ENCODE measurements at places on chromosomes 4 and X. TPM values are rescaled to one million over a fixed set of nuclear protein-coding genes. Genes with fewer than 3 reads are reported as not detected.

DNA sequence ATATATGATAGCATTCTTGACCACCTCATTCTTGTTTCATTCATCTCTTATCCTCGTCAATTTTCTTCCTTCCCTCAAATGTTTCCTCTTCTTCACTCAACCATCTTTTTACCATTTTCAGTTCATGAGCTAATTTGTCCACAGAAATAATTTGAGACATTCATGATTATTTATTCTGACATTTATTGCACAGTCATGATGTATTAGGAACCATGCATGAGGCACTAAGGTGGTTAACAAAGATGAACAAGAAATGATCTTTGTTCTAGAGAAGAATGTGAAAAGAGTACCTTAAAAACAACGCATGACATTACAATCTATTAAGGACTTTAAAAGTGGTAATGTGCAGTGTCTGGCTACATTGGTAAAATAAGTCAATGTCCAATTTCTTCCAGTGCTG is 27.9 kb downstream of the TEC start:
- DNase-seq: no peak

Gene IL1RAPL1
- 0.10 TPM for total RNA-seq

- no peak for DNase-seq
These were observed 1.8 kb downstream of the CCDC22 start for GRCh38 chrX:49237060-49237459.

GRCh38 chrX:40470830-40471429 is 109.8 kb upstream of the ATP6AP2 start:
- DNase-seq: no peak

GRCh38 chr4:111991163-111991562 is 154.1 kb upstream of the FAM241A start:
- no peak for DNase-seq

Gene NDUFC1
- 49.0 TPM for total RNA-seq

Gene RP2
- 13.1 TPM for total RNA-seq

DNA sequence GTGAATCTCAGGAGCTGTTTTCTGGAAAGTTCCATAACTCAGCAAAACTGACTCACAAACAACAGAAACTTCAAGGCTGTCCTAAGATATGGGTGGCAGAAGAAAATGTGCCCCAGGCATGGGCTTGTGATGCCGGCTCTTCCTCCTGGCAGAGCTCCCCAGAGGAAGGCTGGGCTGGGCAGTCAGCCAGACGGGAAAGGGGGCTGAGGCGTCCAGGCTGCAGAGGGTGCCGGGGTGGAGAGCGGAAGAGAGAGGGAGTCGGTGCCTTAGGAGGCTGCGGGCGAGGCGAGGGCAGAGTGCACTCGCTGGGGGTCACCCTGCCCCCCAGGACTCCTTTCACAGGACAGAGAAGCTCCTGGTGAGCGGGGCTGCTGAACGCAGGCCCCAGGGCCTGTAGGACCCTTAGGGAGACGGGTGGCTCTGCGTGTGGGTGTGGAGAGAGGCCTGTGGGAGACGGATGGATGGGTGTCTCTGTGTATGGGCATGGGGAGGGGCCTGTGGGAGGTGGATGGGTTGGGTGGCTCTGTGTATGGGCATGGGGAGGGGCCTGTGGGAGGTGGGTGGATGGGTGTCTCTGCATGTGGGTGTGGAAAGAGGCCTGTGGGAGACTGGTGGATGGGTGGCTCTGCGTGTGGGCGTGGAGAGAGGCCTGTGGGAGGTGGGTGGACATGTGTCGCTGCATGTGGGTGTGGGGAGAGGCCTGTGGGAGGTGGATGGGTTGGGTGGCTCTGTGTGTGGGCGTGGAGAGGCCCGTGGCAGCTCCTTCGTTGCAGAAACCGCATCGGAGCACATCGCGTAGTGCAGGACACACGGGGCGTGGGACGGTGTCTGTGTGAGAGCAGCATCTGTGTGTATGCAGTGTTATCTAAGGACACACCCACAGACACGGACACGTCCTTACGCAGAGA is 15.9 kb downstream of the PCGF3 start:
- no peak for DNase-seq

Gene MFAP3L
- 3.0 TPM for total RNA-seq

DNA sequence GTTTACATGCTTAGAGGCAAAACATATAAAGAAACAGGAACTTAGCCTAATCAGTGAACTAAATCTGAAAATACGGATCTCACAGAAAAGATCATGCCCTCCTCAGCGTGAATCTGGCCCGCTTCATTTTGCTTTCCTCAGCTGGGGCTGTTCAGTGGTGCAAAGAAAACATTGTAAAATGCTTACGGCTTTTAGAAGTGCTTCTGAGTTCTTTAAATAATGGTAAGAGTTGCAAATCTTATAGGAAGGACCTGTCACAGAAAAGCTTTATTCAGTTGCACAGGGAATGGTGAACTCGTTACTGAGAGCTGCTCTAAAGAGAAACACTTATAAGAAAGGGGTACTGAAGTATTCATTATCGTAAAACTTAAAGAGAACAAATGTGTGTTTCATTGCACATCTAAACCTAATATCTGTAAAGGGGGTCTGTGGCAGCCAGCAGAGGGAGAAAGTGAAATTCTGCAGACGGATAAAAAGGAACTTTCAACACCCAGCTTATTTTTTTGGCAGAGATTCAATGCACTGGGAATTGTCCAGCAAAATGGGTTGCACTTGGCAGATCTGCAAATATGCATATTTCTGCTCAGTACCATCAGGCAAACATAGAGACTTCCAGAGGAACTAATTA is 139.2 kb upstream of the ANK2 start:
- DNase-seq: no peak

DNA sequence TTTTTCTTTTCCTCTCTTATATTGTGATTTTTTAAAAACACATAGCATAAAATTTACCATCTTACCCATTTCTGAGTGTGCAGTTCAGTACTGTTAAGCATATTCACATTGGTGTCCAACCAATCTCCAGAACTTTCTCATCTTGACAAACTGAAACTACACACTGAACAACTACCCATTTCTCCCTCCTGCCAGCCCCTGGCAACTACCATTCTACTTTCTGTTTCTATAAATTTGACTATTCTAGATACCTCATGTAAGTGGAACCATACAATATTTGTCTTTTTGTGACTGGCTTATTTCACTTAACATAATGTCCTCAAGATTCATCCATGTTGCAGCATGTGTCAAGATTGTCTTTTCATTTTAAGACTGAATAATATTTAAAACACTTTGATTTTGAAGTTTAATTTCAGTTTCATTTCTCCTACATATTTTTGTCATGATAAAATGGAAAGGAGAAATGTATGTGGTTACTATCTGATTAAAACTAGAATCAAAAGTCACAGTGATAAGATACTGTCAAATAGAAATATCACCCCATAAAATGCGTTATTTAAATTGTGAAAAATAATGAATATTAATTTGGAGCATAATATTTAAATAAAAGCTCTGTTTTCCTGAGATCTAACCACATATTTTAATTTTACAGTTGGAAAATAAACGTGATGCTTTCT is 122.8 kb downstream of the DIPK2B start:
- DNase-seq: no peak

DNA sequence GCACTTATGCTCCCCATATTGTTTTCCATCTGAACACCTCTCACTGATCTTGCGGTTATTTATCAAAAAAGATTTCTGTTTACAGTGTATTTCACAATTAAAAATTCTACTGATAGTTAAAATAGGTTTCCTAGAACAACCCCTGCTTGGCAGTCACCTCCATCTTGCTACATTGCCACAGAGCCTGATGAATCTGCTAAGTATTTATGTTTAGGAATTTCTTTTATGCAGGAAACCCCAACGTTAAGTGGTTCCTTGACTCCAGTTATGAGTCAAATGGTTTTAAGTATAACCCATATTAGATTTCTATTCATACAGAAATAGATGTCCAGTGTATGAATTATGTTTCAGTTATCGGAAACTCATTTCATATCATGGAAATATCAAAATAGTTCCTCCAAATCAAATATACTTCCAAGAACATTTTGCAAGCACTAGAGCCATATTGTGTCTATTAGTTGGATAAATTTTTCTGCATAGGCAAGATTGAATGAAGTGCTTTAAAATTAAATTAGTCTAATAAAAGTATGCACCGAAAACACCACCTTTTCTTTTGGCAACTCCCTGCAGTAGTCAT is 20.6 kb downstream of the GALNT7 start:
- no peak for DNase-seq

DNA sequence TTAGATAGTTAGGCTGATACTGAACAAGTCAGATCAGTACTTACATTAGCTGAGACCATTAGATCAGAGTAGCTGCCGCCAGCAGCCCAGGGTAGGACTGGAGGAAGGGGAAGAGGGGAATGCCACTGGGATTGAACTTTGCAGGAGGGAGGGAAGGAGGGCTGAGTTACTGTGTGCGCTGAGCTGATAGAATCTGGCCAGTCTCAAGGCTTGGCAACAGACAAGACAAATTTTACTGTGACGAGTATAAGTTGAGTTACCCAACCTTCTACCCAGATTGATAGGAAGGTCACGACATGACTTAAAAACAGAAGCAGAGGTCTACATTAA is 372.1 kb downstream of the OPHN1 start:
- DNase-seq: no peak

DNA sequence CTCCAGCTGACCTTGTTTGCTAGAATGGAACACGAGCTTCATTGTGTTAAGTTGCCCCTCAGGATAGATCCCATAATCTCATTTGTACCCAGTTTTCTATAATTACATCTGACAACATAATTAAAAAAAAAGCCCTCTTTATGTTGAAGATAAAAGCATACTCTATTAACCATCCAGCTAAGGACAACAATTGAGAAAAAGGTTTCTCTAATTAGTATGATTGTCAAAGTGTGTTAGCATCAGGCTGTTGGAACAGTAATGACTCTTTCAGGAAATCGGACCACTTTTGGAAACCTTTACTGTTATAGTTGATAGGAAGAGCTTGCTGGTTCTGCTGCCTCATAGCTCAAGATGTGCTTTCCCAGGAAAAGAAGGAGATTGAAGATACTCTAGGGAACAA is 172.6 kb downstream of the FHIP1A start:
- no peak for DNase-seq

Gene CXCR3
- 0.14 TPM for total RNA-seq

GRCh38 chrX:71228063-71228642 is 5.1 kb downstream of the GJB1 start:
- no peak for DNase-seq

Gene PTCHD1
- total RNA-seq: 23.4 TPM

DNA sequence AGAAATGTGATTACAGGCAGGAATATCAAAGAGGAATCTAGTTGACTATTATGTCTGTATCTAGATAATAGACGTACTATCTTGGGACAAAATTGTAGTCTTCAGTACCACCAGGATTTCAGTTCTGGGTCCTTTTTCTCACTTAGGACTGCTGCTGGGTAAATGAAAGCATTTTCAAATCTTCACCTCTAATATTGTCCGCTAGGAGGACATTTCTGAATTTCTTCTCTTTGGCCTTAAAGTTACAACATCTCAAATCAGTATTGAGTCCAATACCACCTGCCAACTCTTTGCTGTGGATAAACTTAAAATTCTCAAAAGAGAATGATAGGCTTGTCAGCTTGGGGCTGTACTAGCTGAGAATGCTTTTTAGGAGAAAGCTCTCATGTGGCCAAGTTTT is 6.0 kb downstream of the FGF16 start:
- DNase-seq: no peak

GRCh38 chr4:1385373-1386340 is 20.6 kb downstream of the NKX1-1 start:
- DNase-seq: peak; percentile 74

GRCh38 chr4:15149839-15150592 is 147.7 kb downstream of the CPEB2 start:
- DNase-seq: peak; percentile 93

DNA sequence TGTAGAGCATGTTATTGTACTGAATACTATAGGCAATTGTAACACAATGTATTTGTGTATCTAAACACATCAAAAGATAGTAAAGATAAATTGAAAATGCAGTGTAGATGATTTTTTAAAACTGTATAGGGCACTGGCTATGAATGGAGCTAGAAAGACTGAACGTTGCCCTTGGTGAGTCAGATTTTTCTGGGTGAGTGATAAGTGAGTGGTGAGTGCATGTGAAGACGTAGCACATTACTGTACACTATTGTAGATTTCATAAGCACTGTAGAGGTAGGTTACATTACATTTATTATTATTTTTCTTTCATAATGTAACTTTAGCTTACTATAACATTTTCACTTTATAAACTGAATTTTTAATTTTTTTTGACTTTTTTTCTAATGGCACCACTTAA is 1491.6 kb downstream of the TECRL start:
- DNase-seq: no peak

Gene FBXO8
- 28.6 TPM for total RNA-seq

Gene REELD1
- 0.28 TPM for total RNA-seq

- no peak for DNase-seq
These were observed 85.9 kb downstream of the REPS2 start for GRCh38 chrX:17032351-17032750.

- DNase-seq: no peak
These were observed 20.8 kb upstream of the TRIM60 start for GRCh38 chr4:165010991-165011390.

- no peak for DNase-seq
These were observed 415.8 kb upstream of the GRID2 start for GRCh38 chr4:91887926-91888325.
